Dorsolateral prefrontal cortex (tissue), 122 donors: ENCODE measurements at places on chromosomes 2 and 18. TPM values are rescaled to one million over a fixed set of nuclear protein-coding genes. Genes with fewer than 3 reads are reported as not detected.

The FAM136A gene
- 12.9 TPM for total RNA-seq

The THAP4 gene
- total RNA-seq = 61.9 TPM

The SMYD5 gene
- 30.7 TPM for total RNA-seq

The SP5 gene
- total RNA-seq = 0.50 TPM

The CABLES1 gene
- 48.7 TPM for total RNA-seq

The SLC9A2 gene
- 0.76 TPM for total RNA-seq

The CNDP2 gene
- total RNA-seq = 207 TPM

The AQP12A gene
- not detected for total RNA-seq

The COL4A4 gene
- total RNA-seq = 1.3 TPM

The MRO gene
- 30.2 TPM for total RNA-seq

The CNGA3 gene
- 0.71 TPM for total RNA-seq

The UGT1A4 gene
- total RNA-seq = not detected

The FNDC4 gene
- 54.0 TPM for total RNA-seq

The C2orf78 gene
- not detected for total RNA-seq

The G6PC2 gene
- not detected for total RNA-seq

The PLB1 gene
- total RNA-seq = 11.5 TPM

The MAP3K20 gene
- total RNA-seq = 15.2 TPM

The PTH2R gene
- 13.3 TPM for total RNA-seq

The CHST10 gene
- 48.5 TPM for total RNA-seq

The EPC2 gene
- 51.8 TPM for total RNA-seq

The SH2D6 gene
- total RNA-seq = 2.8 TPM

The SEPTIN2 gene
- 171 TPM for total RNA-seq

The ALLC gene
- total RNA-seq = not detected

The GRP gene
- not detected for total RNA-seq

The WNT10A gene
- 0.99 TPM for total RNA-seq

The PASK gene
- total RNA-seq = 36.7 TPM
